T-helper 2 cell (primary cell): ENCODE measurements at places on chromosomes 12 and 14.

DNA sequence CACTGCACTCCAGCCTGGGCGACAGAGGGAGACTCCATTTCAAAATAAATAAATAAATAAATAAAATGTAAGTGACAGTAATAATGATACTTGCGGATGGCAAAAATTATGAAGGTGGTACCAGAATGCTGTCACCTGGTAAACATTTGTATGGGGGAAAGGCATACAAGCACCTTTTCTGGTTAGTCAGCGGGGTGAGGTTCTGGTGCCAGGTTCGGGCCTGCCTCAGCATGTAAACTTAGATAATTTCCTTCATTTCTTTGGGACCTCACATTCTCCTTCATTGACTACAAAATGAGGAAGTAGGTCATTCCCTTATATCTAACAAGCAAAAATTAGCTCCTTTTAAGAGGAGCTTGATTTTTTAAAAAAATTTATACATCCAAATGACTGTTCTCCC is 10.8 kb downstream of the VTI1B start:
- no peak for DNase-seq

- no peak for DNase-seq
Observed at GRCh38 chr12:49030119-49030518, 11.5 kb upstream of the PRKAG1 start.

DNA sequence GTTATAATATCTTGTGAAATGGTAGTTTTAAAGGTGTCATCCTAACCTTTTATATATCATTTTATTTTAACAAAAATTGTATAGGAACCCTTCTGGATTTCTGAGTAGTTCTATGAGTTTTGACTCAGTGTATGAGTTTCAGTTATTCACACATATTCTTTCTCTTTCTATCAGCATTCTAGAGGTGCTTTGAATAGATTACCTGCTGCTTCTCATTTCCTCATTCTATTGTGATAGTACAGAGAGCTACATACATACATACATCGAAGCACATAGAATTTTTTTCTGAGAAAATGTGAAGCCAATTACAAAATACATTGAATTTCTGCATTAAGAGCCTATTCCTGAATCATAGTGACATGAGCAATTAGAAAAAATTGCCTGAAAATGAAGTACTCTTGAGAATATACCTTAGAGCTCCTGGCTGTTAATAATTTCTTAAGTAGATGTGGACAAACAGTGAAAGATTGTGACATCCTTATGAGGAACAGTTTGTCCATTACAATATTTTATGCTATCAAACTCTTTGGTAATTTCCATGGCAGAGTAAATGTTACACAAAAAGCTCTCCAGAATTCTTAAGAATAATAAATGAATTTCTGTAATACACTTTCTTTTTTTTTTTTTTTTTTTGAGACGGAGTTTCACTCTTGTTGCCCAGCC is 556.6 kb downstream of the TRHDE start:
- no peak for DNase-seq

DNA sequence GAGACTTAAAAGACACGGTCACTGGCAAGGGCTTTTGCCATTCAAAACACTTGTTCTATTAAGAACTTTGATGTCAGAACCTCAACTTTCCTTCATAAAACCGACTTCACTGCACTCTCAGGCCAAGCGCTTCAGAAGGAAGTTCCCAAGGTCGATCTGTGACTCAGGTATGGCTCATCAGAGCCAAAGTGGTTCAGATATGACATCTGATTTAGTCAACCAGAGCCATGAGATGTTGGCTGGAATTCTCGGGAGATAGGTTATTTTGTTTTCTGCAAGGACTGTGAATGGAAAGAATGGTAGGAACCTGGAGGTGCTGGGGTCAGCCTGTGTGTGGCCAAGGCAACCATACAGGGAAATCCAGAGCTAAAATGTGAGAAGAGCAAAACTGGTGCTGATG is 445.6 kb downstream of the GLT1D1 start:
- DNase-seq, result no peak

DNA sequence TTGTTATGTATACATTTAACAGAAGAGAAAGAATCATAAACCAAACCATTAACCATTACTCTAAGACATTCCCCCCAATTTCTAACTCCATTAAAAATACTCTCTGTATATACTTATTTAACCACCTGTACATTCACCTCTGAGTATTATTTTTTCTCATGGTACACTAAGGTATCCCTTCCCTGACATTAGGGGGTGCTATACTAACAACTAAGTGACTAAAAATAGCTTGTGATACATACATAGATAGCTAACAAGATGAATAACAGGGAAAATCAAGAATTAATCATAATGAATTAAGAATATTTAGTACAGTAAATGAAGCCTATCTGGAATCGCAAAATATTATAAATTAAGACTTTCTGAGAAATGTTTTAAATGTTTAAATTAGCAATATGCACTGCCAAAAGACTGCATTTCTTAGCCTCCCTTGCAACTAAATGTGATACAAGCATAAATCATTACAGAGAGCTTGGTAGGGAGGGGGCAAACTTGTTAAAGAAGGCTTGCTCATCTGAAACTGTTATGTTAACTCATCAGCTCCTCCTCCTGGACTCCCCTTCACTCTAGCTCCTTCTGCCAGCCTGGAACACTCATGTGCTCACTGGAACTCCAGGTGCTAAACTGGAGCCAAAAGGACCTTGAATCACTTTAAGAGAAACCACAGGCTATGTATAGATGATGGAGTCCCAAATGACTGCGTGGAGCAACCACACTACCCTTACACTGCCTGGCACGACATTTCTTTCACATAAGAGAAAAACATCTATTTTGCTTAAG is 14.9 kb downstream of the C2CD5 start:
- no peak for DNase-seq

DNA sequence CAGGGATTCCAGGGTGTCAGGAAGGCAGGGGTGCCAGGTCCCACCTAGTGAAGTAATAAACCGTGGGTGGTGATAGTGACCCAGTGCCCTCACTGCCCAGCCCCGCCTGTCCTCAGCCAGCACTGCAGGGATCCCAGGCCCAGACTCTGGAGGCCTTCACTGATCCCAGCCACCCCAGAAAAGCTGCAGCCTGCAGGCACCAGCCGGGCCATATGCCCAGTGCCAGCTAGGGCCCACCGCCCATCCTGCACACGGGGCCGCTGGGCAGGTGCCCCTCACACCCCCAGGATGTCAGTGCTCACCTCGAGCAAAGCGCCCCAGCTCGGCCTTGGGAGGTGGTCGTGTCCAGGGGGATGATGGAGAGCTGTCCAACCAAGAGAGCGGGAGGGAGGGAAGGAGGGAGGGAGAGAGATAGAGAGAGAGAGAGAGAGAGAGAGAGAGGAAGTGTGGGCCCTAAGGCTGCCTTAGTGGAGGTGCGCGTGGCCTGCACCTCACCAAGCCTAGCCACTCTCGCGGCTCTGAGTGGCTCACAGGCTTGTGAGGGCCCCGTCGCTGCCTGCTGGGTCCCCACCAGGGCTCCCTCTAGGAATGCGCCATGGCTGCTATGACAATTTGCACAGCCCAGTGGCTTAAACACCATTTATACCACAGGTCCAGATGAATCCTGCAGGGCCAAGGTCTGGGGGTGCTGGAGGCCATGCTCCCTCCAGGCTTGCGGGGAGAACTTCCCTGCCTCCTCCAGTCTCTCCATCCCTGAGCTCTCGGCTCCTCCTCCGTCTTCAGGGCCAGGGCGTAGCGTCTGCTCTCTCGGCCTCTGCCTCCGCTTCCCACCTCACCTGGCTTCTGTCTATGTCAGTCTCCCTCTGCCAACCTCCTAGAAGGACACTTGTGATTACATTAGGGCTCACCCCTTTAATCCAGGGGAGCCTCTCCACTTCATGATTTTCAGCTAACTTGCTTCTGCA is 401.0 kb downstream of the TMEM121 start:
- DNase-seq, result no peak

GRCh38 chr12:61514016-61514415 is 746.2 kb upstream of the USP15 start:
- no peak for DNase-seq

- DNase-seq, result no peak
Observed at GRCh38 chr12:6058481-6059161, 65.8 kb downstream of the VWF start.

- DNase-seq, result no peak
Observed at GRCh38 chr14:30340495-30340894, 218.5 kb upstream of the G2E3 start.

DNA sequence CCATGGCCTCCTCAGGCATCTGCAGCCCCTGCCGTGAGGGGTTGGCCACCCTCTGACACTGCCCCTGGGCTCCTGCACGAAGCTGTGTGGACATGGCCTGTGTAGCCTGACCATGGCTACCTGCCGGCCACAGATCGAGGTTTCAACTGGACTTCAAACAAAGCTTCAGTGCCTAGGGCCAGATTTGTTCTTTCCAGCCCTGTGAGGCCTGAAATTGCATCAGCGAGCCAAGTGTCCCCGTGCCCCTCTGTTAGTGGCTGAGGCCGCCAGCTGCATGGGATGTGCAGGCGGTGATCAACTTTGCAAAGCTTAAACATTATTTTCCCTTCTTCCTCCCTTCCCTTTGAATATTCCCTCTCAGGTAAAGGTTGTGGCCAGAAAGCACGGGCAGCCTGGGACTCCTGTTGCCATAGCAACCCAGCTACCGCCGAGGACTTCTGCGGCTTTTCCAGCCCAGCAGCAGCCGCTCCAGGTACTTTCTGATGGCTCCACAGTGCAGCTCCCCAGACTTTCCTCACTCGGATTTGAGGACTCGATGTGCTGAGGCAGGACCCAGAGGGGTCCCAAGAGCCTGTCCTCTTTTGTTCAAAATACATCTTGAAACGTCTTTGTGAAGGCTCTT is 35.8 kb downstream of the DDX51 start:
- no peak for DNase-seq

DNA sequence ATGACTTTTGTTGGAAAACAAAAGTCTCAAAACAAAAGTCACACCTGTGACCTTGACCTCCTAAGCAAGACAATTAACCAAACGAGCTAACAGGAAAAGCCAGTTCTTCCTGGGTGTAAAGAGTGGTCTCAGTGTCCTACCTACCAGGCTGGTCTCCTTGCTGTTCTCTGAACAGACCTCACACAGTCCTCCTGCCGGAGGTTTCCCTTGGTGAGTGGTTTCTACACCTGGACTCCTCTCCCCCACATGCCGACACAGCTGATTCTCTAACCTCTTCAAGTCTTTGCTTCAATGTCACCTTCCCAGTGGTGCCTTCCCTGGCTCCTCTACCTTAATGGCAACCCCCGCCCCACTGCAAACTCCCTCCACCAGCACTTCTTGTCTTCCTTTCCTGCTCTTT is 238.6 kb downstream of the ZFP36L1 start:
- DNase-seq, result no peak

GRCh38 chr12:22299294-22299912 is 35.1 kb downstream of the ST8SIA1 start:
- DNase-seq, result no peak

GRCh38 chr12:109625131-109625559 is 51.6 kb downstream of the MVK start:
- no peak for DNase-seq

DNA sequence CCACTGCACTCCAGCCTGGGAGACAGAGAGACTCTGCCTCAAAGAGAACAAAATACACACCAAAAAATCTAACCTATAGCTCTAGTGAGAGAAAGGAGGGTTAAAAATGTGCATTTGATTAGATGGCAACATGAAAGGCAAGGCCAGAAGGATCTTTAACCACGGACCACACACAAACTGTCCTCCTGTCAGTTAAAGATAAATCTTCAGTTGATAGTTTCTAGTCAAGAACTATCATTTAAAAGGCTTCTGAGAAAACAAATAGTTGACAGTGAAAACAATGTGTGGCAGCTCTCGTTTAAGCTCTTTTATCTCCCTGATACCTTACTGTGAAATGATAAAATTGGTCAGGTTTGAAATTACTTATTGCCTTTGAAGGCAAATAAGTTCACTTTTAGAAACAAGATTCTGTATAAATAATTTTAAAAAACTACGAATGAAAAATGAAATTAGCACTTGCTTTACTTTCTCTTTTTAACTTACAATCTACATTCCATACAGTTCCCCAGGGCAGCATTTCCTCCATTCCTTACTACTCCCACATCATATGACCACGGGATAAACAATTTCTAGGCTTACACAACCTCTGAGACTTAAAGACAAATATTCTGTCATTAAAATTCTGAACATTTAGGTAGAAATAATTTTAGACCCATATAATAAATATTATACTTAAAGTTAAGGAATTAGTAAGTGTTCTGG is 71.4 kb upstream of the GNPNAT1 start:
- no peak for DNase-seq

- DNase-seq, result no peak
Observed at GRCh38 chr14:73424453-73424852, 33.9 kb downstream of the NUMB start.

- no peak for DNase-seq
Observed at GRCh38 chr12:104605685-104606084, 148.9 kb downstream of the CHST11 start.

- no peak for DNase-seq
Observed at GRCh38 chr12:114628199-114628598, 55.8 kb downstream of the TBX3 start.

DNA sequence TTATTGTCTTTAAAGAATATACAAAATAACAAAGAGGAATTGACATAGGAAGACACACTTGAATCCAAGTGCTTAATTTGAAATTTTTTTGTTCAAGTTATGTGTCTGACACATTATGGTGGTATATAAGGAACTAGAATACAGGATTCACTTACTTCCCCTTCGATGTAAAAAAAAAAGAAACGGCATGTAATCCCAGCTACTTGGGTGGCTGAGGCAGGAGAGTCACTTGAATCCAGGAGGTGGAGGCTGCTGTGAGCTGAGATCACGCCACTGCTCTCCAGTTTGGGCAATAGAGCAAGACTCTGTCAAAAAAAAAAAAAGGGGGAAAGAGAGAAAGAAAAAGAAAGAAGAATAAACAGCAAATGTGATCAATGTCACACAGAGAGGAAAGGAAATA is 8.9 kb downstream of the CLEC12A start:
- no peak for DNase-seq

- no peak for DNase-seq
Observed at GRCh38 chr14:72961579-72962335, 35.5 kb downstream of the DCAF4 start.

DNA sequence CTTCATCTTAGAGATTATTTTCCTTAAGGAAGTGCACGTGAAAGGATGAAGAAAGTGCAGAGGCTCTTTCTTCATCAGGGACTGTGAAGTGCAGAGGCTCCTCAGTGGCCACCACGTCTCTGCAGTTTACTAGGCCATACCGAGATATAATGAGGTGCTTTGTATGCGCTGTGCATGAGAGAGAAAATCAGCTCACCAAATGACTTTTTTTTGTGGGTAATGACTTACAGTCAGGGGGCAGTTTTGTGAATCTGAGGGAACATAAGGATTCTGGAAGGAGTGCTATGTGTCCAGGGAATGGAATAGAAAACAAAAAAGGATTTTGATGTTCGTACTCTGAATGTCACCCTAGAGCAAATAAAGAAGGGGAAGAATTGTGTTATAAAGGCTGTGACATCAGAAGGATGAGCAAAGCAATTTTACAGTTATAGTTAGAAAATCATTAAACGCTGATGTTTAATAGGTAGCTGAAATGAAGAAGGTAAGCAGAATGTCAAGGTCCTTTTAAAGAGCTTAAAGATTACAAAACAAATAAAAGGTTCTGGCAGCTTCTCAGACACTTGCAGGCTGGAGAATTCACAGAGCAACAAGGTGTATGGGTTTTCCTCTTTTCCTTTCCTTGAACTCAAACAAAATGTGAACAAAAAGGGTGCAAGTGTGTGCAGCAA is 247.5 kb upstream of the NOVA1 start:
- DNase-seq, result no peak

- DNase-seq, result no peak
Observed at GRCh38 chr12:53533471-53533870, 26.2 kb upstream of the NPFF start.

GRCh38 chr14:29927376-29928116 is at the start of gene PRKD1:
Gene PRKD1, minus strand, starts transcription at chr14:29927847.
- DNase-seq, result no peak

GRCh38 chr12:129276361-129277060 is 423.2 kb downstream of the GLT1D1 start:
- DNase-seq, result no peak

- DNase-seq, result no peak
Observed at GRCh38 chr12:107134558-107134957, 41.2 kb upstream of the CRY1 start.
